ENCODE measurements at places on chromosomes 2 and 18. TPM values are rescaled to one million over a fixed set of nuclear protein-coding genes. Genes with fewer than 3 reads are reported as not detected.

PRR30 gene
- not detected for polyA plus RNA-seq

NEU2 gene
- not detected for polyA plus RNA-seq

GRCh38 chr2:151347906-151348305 is 9.5 kb upstream of the TNFAIP6 start:
- no peak for DNase-seq

RETREG2 gene
- polyA plus RNA-seq, result 22.0 TPM

- no peak for DNase-seq
Measured at GRCh38 chr2:194205568-194206227, 1451.3 kb upstream of the SLC39A10 start.

GRCh38 chr18:53906681-53907080 is 317.8 kb downstream of the MBD2 start:
- no peak for DNase-seq

ELOA2 gene
- not detected for polyA plus RNA-seq

DNA sequence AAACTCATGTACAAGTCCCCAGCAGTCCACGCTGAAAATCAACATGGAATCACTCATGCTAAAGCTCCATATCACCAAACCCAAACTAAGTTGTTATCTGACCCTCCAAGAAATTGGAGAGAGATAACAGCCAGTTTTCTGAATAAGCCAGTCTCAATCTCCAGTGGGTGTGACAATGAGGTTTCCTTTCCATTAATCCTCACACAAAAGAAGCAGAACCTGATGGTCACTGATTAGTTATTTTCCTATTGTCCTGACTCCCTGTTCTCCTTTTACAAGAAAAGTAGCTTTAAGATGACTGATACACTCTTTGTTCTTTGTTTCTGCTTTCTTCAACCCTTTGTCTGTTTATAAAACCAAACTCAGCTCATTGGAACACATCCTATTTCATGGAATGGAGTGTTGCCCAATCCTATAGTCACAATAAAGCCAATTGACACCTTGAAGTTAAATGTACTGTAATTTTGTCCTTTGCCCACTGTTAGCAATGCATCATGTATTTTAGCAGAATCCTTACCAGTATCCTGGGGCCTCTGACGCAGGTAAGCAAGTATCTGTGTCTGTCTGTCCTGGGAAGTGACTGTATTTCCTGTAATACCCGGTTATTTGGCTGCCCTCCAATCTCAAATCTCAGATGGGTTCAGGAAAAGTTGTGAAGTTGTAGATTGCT is 30.6 kb upstream of the SH3RF3 start:
- no peak for DNase-seq

DNA sequence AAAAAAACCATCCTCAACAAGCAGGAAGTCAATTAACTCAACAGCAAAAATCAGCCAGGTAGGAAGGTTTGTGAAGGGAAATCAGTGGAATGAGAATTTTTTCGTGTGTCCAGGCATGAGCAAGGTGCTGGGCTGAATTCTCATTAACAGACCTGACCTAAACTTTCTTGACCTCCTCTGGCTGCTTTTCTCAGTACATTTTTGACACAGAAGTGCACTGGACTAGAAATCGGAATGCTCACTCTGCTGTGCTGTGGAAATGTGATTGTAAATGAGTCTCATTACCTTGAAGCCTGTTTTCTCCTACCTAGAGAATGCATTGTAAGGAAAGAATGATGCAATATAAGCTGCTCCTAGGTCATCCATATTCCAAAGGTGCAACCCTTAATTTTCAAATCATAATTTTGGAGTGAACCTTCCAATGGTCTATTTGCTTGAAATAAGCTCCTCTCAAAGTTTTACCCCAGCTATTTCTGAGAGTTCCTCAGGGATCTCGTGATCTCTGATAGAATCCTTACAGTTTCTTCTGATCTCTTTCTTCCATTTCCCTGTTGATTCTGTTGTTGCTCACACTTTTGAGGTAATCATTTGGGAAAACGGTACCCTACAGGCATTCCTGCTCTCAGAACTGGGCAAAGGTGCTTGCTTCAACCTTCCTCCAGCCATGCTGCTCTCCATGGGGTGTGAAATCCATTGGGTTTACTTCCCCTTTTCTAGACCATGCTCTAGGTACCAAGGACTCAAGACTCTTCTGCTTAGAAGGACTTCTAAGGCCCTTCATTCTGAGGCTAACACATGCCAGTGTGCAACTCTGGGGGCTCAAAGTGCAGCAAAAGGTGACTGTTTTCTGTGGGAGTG is 104.9 kb upstream of the ITPRID2 start:
- no peak for DNase-seq

ID2 gene
- polyA plus RNA-seq, result 205 TPM

CPO gene
- polyA plus RNA-seq, result 0.52 TPM

DNA sequence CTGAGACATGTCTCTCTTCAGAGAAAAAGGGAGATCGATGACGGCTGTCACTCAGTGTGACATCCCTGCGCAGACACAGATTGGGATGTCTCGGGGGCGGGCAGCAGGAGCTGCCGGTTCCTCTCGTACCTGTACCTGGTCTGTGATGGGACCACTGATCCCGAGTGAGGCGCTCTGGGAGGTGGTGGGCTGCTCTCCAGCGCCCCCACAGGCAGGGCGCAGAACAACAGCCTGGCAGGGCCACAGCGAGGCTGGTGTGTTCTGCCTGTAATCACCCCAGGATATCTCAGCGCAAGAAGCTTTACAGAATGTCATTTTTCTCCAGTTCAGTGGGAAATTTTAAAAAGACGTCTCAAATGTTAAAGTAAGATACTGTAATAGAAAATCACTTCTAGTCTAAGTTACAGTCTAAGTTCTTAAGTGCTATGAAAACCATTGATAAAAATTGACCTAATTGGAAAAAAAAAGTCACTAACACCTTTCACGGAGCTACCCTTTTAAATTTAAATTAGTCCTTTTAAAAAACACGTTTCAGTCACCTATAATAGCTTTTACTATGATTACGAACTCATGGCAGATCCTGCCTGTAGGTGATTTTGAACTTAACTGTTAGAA is 189.8 kb downstream of the SNTG2 start:
- DNase-seq, result no peak

RNF125 gene
- polyA plus RNA-seq, result 2.7 TPM

- no peak for DNase-seq
Measured at GRCh38 chr2:138515092-138515491, 13.5 kb downstream of the SPOPL start.

ALPG gene
- polyA plus RNA-seq, result not detected

GRCh38 chr2:186125625-186126024 is 360.4 kb upstream of the ZC3H15 start:
- no peak for DNase-seq

- DNase-seq, result no peak
Measured at GRCh38 chr18:74451148-74451547, 6.0 kb downstream of the DIPK1C start.

SCN3A gene
- polyA plus RNA-seq, result 0.54 TPM

DNA sequence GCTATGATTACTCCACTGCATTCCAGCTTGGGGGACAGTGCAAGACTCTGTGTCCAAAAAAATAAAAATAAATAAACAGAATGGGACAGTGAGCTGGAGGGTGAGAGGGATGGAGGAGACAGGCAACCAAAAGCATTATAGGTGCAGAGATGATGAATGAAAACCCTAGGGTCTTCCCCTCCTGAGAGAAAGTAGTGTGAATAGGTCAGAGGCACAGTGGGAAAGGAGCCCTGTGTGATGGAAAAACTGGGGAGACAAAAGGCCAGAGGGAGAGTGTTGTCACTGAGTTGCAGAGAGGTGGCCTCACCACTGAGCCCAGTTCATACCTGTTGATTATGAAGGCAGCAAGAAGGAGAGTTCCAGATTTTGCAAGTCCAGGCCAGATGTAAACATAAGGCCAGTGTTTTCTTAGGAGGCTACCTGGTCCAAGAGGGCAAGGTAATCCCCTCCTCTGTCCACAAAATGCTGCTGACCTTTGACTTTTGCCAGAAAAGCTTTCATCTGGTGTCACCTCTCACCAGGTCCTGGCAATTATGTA is 17.6 kb upstream of the AGFG1 start:
- DNase-seq, result no peak

DNA sequence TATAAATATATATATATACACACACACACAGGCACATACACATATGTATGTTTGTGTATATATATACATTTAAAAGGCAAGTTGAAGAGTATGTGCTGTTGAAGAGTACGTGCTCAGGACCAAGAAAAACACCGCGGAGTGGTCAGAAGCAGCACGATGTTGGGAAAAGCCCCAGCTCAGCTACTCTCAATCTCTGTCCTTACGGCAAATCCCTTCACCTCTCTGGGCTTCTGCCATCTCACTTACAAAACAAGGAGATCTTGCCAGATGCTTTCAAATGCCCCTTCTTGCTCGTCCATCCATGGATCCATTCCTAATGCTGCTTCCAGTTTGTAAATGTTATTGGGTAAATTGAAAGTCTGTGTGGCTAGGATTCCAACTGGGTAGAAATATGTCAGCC is 333.9 kb downstream of the BCL11A start:
- DNase-seq, result no peak
